ENCODE measurements at places on chromosomes 13 and 19.

DNA sequence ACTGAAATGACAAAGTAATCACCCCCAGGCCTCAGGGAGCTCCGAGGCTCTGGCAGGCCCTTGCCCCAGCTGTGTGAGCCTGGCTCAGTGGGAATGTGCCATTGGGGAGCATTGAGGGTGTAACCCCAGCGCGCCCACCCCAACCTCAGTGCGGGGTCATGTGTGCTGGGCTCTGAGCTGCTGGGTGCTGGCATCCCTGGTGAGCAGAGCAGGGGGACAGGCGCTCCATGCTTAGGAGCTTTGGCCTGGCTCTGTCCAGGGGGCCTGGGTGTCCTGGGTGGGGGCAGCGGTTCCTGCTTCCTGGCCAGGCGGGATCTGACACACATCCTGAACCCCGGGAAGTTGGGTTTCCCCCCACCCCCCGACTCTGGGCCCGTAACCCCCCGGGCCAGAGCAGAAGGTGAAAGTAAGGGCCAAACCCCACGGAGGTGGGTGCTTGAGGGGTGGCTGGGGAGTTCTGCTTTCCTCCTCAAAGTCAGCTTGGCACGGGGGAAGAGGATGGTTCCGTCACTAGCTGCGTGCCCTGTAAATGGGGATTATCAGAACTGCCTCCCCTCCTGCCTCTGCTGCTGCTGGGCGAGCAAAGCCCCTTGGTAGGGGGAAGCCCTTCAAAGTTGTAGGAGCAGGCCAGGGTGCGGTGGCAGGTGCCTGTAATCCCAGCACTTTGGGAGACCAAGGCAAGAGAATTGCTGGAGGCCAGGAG lies 1.7 kb downstream of the LRP3 start:
- DNase-seq = no peak

- no peak for DNase-seq
Measured at GRCh38 chr19:18629166-18630088, 7.4 kb upstream of the KLHL26 start.

- no peak for DNase-seq
Measured at GRCh38 chr19:33502521-33502920, 19.1 kb downstream of the PEPD start.

- no peak for DNase-seq
Measured at GRCh38 chr19:32206065-32206464, 139.3 kb upstream of the ZNF507 start.

GRCh38 chr19:18589380-18590272 lies 1.0 kb downstream of the REX1BD start:
- DNase-seq = peak; percentile 45

DNA sequence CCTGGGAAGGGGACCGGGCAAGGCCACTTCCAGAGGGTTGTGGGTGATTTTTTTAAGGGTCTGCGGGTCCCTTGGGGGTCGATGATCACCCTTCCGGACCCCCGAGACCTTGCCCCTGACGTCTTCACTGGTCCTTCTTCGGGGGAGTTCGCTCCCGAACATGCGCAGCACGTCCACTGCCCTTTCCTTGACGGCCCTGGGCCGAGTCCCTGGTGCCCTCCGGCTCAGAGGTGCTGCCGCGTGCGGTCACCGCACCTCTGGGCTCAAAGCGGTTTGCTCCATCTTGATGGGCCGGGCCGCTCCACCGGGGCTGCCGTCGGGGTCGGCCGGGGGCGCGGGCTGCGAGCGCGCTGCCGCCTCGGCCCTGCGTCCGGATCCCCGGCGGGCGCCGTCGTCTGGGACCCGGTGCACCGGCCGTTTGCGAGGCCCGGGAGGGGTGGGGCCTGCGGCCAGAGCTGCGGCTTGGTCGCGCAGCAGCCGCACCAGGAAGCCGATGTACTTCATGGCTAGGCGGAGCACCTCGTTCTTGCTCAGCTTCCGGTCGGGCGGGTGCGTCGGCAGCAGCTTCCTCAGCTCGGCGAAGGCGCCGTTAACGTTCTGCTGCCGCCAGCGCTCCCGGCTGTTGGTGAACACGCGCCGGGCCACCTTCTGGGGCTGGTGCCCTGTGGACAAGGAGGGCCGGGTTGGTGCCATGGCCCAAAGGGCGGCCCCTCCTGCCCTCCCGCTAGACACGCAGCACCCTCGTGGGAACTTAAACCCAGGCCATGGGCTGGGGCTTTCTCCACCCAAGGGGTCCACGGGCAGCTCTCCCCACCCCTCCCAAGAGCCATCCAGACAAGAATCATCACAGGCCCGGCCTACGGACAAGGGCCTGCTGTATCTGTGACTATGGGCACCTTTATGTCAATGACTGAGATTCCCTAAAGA lies 3.3 kb downstream of the LYL1 start:
- DNase-seq = no peak

- no peak for DNase-seq
Measured at GRCh38 chr13:51626749-51627148, 42.5 kb downstream of the WDFY2 start.

- peak; percentile 6 for DNase-seq
Measured at GRCh38 chr19:3248728-3249326, 24.4 kb downstream of the CELF5 start.

DNA sequence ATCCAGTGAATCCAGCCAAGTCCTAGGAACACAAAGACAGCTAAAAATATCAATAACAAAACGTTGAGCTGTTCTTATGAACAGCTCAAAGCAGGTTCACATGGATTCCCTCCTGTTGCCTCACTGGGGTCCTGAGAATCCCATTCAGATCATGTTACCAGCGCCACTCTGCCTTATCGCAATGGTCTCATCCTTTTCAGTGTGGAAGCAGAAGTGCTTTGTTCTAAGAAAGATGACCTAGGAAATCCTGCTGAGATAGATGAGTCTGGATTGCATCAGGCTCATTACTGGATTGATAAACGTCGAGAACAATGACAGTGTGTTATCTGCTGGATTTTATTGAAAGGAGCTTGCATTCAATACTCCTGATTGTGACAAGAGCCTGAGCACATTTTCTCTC lies 87.0 kb downstream of the SLAIN1 start:
- no peak for DNase-seq

- DNase-seq = no peak
Measured at GRCh38 chr19:15022752-15023151, 26.5 kb upstream of the CASP14 start.

DNA sequence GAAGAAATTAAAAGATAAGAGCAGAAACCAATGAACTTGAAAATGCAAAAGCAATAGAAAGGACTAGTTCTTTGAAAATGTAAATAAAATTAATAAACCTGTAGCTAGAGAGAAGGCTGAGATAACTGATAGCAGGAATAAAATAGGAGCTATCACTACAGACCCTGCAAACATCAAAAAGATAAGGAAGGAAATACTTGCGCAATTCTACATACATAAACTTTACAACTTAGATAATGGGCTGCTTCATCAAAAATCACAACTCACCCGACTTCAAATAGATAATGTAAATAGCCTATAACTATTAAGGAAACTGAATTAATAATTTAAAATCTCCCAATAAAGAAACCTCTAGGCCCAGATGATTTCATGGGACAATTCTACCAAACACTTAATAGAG lies 3.5 kb upstream of the ATP4B start:
- no peak for DNase-seq

DNA sequence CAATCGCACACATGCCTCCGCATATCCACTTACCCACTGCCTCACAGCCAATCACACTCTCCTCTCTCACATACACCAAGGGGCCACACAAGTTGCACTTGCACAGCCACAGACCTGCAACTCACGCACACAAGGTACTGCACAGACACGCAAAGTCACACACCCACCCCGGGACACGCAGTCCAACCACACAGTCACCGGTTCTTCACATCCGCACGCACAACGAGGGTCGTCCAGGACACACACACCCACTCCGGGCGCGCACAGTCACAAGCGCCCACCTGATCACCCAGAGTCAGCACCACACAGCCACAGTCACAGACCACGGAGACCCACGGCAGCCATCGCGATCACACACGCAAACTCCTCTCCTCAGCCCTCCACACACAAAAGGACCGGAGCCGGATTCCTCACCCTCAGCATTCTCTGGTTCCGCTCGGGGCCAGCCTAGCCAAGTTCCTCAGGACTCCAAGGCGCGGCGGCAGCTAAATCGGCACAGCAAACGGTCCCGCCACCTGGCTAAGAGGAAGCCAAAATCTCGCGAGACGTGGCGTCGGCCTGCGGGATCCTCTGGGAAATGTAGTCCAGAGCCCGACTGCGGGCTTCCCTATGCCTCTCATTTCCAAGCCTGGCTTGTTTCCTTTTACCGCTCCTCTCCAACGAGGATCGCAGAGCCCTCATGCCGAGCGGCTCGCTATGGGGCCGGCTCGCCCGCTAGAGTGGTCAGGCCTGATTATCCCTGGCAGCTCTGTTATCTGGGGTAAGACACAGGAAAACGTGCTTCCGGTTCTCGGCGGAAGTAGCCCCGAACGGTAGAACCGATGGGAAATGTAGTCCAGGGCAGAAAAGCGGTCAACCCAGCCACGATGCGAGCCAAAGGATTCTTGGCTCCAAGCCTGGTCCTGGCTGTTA lies at the start of gene ZNF850:
TSS of gene ZNF850 (minus strand) at position 497 of the 912 bp plus-strand sequence. CDS start 10,201 bp downstream, outside the sequence.
- peak; percentile 88 for DNase-seq

- DNase-seq = no peak
Measured at GRCh38 chr19:33864311-33864850, 67.7 kb downstream of the KCTD15 start.

All from NCI-H1092 treated with DMSO at 0.1 percent for 48 hours (cell line).